A549 treated with Hydrocortisone at 1 μM for 4 hours (cell line): ENCODE measurements at places on chromosomes 6 and 20. TPM values are rescaled to one million over a fixed set of nuclear protein-coding genes. Genes with fewer than 3 reads are reported as not detected.

Gene DACT2
- 0.06 to 0.14 TPM (median 0.12 TPM) in 5 replicates for total RNA-seq

Gene TLDC2
- total RNA-seq, result not detected in 5 replicates

Gene NHLRC1
- 1.3 to 2.0 TPM (median 1.8 TPM) in 5 replicates for total RNA-seq

Gene RUNX2
- 1.3 to 1.9 TPM (median 1.5 TPM) in 5 replicates for total RNA-seq

Gene FAM184A
- not detected in 5 replicates for total RNA-seq

Gene TNFAIP3
- 19.6 to 31.7 TPM (median 22.6 TPM) in 5 replicates for total RNA-seq

Gene C6orf58
- 0.12 to 0.18 TPM (median 0.18 TPM) in 3 of 5 replicates, not detected in the others for total RNA-seq

Gene VWA7
- 1.1 to 1.7 TPM (median 1.5 TPM) in 5 replicates for total RNA-seq

Gene CNPY3
- total RNA-seq, result 36.4 to 43.0 TPM (median 40.4 TPM) in 5 replicates

Gene PDE10A
- total RNA-seq, result 22.9 to 29.3 TPM (median 26.3 TPM) in 5 replicates

Gene ENPP3
- total RNA-seq, result not detected in 5 replicates
